ENCODE measurements at places on chromosomes 13 and 19.

DNA sequence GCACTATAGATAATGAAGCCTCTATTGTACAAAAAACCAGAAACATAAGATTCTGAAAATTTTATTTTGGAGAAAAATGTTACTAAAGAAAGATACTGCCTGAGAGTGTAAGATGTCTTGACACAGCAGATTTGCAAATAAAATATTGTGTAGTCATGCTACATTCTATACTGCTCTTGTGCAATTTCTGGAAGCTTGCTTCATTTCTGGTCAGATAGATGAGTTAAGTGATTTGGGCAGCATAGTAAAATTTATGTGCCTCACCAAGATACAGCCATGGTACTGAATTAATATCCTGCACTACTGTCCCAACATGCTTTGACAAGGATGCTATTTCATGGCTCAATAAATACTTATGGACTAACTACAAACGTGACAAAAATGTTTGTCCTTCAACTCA lies 55.1 kb upstream of the STARD13 start:
- DNase-seq: no peak

- no peak for DNase-seq
These were observed 251.0 kb downstream of the UQCRFS1 start for GRCh38 chr19:28961772-28962500.

GRCh38 chr19:56987184-56987583 lies 132.6 kb upstream of the USP29 start:
- no peak for DNase-seq

DNA sequence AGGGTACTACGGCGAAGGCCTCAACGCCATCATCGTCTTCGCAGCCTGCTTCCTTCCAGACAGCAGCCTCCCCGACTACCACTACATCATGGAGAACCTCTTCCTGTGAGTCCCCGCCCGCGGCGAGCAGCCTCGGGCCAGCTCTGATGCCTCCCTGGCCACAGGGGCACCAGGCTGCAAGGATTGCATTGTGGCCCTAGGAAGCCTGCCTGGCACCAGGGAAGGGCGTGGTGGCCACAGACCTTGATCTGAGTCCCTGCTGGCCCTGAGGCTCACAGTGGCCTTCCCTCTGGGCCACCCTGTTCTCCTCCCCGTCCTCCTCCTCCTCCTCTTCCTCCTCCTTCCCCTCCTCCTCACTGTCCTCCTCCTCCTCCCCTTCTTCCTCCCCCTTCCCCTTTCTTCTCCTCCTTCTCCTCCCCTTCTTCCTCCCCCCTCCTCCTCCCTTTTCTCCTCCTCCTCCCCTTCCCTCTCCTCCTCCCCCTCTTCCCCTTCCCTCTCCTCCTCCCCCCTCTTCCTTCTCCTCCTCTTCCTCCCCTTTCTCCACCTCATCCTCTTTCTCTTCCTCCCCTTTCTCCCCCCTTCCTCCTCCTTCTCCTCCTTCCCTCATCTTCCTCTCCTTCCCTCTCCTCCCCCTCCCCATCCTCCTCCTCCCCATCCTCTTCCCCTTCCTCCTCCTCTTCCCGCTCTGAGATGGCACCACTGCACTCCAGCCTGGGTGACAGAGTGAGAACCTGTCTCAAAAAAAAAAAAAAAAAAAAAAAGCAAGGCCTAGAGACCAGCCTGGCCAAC lies 24.4 kb upstream of the NMRK2 start:
- DNase-seq: no peak

GRCh38 chr19:14089662-14090508 lies 666 bp downstream of the SAMD1 start:
- DNase-seq: peak; percentile 34

DNA sequence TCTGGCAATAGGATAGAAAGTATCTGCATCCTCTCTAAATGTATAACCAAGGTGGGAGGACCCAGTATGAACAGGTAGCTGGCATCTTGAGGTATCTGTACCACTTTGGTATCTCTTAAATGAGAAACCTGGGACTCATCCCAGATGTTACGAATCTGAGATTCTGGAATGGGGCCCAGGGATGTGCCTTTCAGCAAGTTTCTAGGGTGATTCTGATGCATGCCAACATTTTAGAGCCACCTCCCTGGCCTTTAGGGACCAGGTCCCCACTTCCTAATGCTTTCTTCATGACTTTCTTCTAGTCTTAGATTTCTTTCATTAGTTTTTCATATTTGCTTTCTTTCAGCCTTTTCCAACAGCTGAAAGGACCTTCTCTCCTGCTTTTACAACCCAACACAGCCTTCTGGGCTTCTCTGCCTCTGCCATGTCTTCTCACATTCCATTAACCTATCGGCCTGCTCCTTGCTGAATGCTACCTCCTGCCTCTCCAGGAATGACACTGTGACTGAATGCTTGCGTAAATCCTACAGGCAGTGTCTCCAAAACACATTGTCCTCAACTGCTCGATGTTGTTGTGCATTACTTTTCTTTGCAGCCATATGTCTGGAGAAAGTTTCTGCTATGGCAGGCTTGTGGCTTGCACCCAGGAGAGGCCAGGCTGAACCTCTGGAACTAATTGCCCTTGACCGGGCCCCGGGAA lies 284.0 kb downstream of the DNAJC15 start:
- no peak for DNase-seq

DNA sequence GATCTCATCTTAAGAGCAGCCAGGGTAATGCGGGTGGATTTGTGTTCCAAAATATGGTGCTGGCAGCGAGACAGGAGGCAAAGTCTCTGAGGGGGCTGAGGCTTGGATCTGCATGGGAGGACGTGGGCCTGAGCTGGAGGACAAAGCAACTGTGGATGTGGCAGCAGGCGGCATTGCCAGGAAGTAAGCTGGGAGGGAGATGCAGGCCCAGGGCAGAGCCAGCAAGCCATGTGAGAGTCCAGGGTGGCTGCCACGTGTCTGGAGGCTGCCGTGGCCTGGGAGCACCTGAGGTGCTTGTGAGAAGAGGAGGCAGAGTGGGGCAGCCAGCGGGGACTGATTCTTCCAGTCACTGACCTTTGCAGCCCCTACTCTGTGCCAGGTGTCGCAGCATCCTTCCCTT lies 52.0 kb downstream of the DPF1 start:
- no peak for DNase-seq

- no peak for DNase-seq
These were observed 29.3 kb downstream of the GSX1 start for GRCh38 chr13:27821566-27821965.

All from HTR-8/SVneo (cell line).